GM13977 (cell line): ENCODE measurements at places on chromosomes 1 and 21.

DNA sequence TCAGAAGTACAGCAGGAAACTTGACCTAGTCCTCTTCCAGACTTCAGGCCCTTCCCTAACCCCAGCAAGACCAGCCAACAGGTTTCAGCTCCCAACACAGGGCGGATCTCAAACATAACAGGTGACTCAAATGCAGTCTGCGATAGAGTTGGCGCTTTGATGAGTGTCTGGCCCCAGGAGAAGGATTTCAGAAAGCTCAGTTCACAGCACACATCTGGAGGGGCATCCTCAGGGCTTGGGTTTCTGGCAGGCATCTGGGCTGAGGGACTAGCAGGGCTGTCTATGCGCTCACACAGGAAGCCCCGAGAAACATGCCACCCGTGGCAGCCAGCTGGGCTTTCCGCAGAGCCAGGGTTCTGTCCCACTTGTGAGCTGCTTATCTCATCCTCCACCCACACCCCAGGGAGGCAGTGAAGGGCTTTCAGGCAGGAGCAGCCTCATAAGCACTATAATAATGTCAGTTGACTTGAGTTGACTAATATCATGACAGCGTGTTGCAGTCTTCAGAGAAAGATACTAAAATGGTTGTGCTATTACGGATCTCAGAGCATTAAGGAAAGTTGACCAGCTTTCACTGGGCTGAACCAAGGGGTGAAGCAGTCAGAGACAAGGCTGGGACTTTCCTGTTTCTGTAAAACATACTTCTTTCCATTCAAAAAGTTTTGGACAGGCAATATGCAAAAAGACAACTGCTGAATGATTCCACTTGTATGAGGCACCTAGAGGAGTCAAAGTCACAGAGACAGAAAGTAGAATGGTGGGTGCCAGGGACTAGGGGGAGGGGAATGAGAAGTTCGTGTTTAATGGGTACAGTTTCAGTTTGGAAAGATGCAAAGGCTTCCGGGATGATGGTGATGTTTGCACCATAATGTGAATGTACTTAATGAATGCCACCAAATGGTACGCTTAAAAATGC is 233.0 kb upstream of the IRF2BP2 start:
- DNase-seq: peak; percentile 73

GRCh38 chr1:23370709-23371584 is 1.3 kb upstream of the ZNF436 start:
- no peak for DNase-seq

DNA sequence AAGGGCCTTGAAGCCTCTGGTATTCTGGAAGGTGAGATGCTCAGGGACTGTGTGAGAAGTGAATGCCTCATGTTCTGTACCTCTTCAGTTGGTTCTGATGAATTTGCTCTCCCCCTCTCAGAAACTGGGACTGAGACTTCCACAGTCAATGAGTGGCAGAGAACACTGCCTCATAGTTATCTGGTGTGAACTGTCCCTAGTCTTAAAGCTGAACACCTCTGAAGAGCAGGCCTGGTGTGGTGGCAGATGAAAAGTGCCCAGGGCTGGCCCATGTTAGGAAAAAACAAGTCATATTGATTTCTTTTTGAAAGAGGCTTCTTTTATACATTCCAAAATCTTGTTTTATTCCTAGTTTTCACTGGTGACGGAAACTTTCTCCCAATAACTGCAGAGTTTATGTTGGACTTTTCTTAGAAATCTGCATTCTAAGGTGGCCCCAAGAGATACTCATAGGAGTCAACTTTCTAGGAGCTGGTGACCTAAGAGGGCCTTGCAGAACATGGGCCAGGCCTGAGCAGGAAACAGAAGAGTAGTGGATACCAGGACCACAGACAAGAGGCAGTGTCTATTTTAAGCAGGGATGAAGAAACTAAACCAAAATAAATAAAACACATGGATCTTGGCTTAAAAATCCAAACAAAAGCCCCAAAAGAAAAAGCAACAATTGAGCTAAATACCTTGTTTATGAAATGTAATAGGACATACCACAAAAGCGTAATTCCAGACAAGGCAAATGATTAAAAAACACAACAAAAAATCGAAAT is 19.5 kb downstream of the DUSP10 start:
- DNase-seq: no peak

GRCh38 chr1:90357995-90358394 is 359.1 kb downstream of the BARHL2 start:
- DNase-seq: peak; percentile 13

- DNase-seq: no peak
These were observed 50.2 kb downstream of the KCNJ6 start for GRCh38 chr21:37866027-37866426.

GRCh38 chr1:200916152-200916551 is 21.5 kb downstream of the INAVA start:
- no peak for DNase-seq
